DMS79 treated with DMSO at 0.1 percent for 48 hours (cell line): ENCODE measurements at places on chromosomes 11 and 22.

DNA sequence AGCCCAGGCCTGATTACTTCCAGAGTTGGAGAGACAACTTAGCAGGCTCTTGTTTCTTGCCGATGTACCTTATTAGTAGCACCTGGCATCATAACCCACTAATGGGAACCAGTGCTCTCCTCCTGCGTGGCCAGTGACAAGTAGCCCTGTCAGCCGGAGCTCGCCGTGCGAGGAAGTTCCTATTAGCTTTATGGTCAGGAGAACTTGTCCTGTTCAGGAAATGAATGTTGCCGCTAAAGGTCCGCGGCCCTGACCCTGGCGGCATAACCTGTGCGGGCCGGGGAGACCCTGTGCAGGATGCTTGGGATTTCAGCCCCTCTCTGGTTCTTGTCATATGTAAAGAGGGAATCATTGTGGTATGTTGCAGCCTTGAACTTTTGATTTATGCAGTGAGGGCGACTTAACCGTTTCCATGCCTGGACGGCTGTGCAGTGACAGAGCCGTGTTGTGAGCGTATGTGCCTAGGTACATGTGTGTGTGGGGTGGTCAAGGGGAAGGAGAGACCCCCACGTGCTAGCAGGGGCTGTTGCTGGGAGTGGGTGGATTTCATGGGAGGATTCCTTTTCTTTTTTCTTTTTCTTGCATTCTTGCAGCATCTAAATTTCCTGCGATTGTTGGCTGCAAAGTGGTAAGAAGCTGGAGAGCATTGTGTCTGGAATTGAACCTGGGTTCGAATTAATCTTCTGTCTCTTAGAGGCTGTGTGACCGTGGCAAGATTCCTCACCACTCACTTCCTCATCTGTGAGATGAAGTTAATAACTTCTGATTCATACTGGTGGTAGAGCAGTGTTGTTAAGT, 15.2 kb downstream of the ZBTB16 start:
- DNase-seq: no peak

DNA sequence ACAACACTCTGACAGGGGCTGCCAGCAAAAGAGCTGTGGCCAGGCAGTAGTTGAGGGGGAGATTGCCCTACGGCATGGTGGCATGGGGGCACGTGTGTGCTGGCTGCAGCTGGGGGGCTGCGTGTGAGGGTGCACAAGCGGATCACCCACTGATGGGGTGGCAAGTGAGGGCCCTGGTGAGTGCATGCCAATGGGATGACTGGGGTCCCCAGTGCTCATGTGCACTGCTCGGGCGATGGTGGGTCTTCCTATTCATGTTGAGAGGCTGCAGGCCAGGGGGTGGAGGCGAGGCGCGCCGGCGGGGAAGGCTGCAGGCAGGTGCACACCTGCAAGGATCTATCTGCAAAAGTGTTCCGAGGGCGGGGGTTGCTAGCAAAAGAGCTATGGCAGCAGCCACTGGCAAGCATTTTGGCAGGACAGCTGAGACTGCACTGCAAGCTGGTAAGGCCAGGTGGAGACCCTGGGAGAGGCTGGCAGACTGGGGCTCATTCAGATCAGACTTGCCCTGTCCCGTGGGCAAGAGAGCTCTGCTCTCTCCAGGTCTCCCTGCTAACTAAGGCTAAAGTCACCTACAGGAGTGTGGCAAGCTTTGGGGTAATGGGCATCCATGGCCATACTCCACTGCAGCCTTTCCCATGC, 12.0 kb downstream of the OR51I2 start:
- no peak for DNase-seq

GRCh38 chr22:39832627-39833074, 60.9 kb downstream of the ENTHD1 start:
- DNase-seq: no peak

GRCh38 chr11:16893456-16894066, 120.7 kb downstream of the PLEKHA7 start:
- peak; percentile 27 for DNase-seq

GRCh38 chr11:107009190-107009589, 9.1 kb downstream of the GUCY1A2 start:
- DNase-seq: no peak

DNA sequence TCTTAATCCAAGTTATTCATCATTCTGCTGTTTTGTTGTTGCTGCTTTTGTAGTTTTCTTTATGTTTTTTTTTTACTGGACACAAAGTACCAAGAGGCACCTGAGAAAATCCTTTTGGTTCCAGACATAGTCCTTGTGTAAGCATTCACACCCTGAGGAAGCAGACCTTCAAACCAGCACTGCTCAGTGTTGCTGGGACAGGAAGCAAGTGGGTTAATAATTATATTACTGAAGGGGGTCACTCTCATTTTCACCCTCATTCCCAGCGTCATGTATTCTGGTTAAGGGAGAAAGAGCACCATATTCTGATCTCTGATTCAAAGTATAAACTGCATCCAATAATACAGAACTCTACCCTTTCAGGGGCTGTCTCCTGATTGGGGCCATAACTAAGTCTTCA, 5.9 kb upstream of the ALKBH3 start:
- no peak for DNase-seq

- no peak for DNase-seq
Measured at GRCh38 chr11:75403037-75403436, 3.7 kb downstream of the RPS3 start.

GRCh38 chr22:27868732-27869282, 50.2 kb downstream of the PITPNB start:
- no peak for DNase-seq

DNA sequence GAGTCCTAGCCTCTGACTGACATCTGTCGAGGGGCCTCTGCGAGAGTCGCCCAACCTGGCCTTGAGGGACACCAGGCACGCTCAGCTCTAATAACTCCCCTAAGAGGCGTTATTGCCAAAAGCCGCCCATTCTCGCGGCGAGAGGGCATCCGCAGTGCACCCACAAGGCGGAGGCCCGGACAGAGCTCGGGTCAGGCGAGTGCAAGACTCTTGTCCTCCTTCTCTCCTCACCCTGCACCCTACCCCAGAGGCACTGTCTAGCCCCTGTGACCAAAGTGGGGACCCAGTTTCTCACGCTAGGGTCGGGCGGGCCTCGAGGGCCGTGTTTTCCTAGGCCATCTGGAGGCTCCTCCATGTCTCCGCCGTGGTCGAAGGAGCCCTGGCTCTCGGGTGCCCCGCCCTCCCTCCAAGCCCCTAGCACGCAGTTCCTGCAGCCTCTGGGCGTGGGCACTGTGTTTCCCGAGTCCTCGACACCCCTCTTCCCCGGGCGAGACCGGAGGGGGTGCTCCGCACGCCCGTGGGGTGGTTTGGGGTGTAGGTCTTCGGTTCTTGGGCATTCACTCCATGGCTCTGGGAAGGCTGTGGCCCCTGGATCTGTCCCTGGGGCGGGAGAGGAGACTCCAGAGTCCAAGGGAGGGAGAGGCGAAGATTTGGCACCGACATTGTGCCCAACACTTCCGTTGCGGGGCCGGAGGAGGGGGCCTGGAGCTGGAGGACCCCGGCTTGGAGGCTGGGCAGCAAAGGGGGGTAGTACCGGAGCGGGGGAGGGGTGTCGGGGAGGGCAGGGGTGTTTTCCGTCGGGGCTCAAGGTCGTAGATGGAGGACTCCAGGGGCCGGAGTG, 1.0 kb downstream of the CHRM4 start:
- DNase-seq: peak; percentile 33

DNA sequence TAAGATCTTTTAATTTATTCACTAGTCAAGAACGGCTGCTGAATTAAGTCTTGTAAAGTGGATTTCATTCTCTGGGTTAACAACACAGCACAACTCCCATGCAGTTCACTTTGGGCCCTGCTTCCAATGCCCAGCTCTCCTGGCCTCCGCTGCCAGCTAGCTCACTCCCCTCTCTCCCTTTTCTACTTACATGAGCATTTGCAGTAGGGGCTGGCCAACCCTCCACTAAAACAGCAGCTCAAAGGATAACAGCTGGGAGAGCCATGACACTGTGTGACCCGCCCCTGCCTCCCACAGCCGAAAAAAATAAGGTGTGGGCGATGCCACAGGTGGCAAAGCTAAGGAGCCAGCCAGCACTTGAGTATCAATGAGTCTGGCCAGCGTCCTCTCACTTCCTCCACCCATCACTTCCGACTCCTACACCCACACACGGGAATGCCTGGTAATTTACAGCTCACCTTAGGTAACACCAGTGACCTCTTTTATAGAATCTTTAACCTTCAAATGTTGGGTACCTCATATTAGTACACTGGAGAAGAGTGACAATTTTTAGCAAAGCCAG, 56.8 kb downstream of the DGCR2 start:
- DNase-seq: no peak

GRCh38 chr11:78460471-78460870, 42.9 kb upstream of the GAB2 start:
- no peak for DNase-seq

DNA sequence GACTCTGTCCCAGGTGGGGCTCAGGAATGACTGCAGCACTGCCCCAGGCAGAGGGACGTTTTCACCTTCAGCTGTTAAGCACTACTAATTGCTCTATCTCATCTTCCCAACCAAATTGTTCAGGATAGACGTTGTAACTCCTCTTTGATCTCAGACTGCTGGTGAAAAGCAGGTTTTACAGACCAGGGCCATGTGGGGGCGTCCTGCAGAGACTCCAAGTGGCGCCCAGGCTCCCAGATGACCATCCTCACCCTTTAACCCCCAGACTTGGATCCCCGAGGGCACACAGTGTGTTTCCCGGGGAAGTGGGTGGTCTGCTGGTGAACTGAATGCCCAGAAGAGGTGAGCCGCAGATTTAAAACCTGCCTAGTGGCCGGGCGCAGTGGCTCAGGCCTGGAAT, 23.9 kb downstream of the FADD start:
- DNase-seq: no peak

DNA sequence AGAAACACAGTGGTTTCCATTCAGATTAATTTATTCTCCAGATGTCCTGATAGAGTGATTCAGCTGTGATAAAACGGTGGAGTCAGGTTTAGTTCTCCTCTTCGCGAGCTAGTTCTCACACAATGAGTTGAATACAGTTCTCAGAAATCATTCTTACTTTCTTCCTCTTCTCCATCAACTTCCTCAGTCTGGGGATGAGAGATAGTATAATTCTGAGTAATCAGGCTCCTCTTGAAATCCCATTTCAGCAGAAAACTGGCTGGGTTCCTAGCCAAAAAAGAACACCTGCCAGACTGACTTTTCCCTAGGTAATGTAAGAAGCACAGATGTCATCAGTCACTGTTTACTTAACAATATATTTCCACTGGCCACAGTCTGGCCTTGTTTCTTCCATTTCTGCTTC, 76.7 kb downstream of the SVIP start:
- DNase-seq: peak; percentile 96

GRCh38 chr11:33987975-33988580, 63.5 kb upstream of the CAPRIN1 start:
- no peak for DNase-seq

GRCh38 chr11:73029403-73029802, 112.7 kb downstream of the FCHSD2 start:
- no peak for DNase-seq

DNA sequence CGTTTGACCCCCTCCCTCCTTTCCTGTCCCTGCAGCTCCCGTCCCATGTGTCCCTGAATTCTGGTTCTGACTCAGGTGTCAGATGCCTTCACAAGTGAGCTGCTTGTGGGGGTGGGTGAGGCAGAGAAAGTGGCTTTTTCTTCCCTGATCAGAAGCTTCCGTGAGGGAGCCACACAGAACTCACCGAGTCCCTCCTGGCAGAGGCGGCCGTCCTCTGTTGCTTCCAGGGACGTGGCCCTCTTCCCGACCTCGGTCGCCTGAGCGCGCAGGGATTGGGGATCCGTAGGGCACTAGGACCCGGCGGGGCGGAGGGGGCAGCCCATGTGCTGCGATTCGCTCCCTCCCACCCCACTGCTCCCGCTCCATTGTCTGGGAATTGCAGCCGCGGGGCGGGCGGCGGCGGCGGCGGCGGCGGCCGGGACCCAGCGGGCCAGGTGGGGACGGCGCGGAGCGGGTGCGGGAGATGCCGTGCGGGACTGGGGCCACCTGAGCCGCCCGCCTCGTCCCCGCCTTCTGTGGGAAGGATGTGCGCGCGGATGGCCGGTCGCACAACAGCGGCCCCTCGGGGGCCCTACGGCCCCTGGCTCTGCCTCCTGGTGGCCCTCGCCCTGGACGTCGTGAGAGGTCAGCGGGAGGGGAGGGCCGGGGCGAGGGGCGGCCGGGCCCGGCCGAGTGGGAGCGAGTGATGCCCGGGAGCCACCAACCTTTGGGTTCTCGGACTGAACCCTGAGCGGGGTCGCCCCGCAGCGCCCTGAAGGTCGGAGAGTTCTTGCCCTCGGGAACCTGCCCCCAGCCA, at the start of gene TMEM132A:
TSS of gene TMEM132A (plus strand) at position 351 of the 796 bp plus-strand sequence. CDS start at position 525, 174 bp downstream.
- peak; percentile 55 for DNase-seq

- no peak for DNase-seq
Measured at GRCh38 chr11:18223591-18224387, 12.8 kb downstream of the SAA4 start.

- DNase-seq: no peak
Measured at GRCh38 chr11:63880403-63880790, 36.6 kb downstream of the RCOR2 start.

GRCh38 chr22:30425616-30426387, at the start of gene MTFP1:
MTFP1 (plus strand) TSS chr22:30425768; CDS start chr22:30425880, 112 bp downstream.
- DNase-seq: peak; percentile 16
